ENCODE measurements at places on chromosomes 4 and X.

GRCh38 chr4:156677131-156677531, 294.5 kb downstream of the PDGFC start:
- no peak for DNase-seq

- DNase-seq, result no peak
These were observed 50.6 kb downstream of the SLIT2 start for GRCh38 chr4:20302336-20302735.

GRCh38 chr4:179447308-179447707, 2005.1 kb upstream of the AGA start:
- no peak for DNase-seq

DNA sequence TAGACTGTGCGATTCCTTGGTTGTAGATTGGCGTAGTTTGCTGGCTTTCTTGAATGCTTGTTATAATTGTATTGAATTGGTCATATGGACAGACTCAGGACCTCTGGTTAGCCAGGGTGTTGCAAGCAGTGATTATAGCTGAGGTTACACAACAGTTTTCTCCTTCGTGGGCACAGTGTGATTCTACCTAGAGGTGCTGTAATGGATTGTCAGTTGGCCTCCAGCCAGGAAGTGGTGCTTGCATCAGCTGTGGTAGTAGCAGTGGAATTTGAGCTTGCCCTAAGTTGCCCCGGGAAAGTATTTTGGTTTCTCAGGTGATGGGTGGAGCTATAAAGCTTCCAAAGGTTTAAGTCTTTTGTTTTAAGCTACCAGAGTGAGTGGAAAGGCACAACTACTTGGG, 23.1 kb upstream of the GABRG1 start:
- no peak for DNase-seq
